ENCODE measurements at places on chromosomes 2 and 18.

DNA sequence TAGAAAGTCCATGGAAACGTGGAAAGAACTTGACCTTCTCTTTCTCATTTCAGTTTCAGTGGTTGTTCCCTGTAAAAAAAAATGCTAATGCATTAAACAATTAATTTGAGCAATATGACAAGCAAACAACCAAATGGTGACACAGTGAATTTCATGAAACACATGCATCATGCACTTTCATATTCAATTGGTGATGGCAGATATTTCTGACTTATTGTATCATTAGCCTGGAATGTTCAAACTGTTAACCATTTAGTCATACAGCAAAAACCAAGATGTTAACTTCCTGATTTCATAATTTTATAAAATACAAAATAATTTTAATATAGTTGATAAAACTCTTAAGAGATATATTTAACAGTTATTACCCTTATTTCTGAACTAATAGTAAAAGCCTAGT, 85.5 kb downstream of the SCN1A start:
- no peak for DNase-seq

GRCh38 chr2:238121511-238122286, 16.8 kb upstream of the KLHL30 start:
- no peak for DNase-seq

DNA sequence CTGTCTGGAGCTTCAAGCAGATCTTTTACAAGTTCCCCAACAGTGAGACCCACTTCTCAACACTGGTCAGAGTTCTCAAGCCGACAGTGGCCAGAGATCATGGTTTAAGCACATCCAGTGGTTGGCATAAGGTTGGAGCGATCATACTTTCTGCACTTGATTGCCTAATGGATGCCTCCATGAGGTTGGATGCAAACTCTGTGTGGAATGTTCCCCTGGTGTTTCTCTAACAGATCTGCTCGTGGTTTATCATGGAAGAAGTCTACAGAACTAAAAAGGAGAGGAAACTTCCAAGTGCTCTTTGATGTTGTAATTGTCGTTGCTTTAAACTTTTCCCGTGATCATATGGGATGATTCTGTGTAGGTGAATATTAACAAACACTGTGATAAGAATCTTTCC, 60.7 kb downstream of the SH3RF3 start:
- DNase-seq = no peak

GRCh38 chr2:162885281-162886070, 46.9 kb upstream of the KCNH7 start:
- DNase-seq = no peak

- DNase-seq = no peak
Measured at GRCh38 chr2:59019566-59020159, 778.5 kb upstream of the FANCL start.

- no peak for DNase-seq
Measured at GRCh38 chr2:241637795-241638660, 535 bp downstream of the ATG4B start.

DNA sequence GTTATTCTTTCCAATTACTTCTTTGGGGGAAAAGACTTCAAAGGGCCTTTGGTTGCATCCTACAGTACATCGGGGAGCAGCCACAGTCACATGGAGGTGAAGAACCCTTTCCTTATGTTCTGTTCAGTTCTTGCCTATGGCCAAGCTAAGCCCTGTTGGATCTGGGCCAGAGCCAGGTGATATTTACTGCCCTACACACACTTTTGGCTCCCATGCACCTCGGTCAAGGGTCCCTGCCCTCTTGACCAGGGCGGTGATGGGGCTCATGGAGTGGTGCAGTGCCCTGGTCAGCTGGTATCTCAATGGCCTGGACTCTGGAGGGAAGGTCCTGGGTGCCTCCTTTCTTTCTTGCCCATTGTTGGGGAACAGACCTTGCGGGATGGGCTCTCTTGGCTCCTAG, 98.7 kb downstream of the VAPA start:
- DNase-seq = no peak

DNA sequence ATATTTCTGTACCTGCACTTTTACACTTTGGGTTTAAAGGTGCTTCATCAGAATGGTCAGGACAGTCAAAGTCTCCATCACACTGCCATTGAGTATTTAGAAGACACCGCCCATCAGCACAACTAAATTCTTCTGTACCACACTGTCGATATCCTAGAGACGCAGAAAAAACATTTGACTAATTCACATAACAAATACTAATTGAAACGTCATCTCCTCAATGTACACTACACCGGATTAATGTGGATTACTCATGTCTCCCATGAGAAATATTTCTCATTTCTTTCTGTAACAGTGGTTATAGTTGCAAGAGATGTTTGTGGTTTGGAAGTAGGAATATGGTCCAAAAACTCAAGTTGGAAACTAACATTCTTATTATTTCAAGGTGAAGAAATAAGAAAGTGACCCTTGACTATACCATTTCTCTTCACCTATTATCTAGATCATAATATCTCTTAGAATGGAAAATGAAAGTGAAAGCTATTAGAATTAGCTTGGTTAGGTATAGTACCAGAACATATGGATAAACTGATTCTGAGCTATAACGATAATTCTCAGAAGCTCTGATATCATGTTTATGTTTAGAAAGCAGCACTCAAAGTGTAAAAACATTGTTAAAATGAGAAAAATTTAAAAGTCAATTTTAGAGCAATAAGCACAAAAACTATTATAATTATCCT, 1627.7 kb downstream of the LRP1B start:
- DNase-seq = no peak

- DNase-seq = no peak
Measured at GRCh38 chr2:14231391-14231898, 401.1 kb upstream of the LRATD1 start.

DNA sequence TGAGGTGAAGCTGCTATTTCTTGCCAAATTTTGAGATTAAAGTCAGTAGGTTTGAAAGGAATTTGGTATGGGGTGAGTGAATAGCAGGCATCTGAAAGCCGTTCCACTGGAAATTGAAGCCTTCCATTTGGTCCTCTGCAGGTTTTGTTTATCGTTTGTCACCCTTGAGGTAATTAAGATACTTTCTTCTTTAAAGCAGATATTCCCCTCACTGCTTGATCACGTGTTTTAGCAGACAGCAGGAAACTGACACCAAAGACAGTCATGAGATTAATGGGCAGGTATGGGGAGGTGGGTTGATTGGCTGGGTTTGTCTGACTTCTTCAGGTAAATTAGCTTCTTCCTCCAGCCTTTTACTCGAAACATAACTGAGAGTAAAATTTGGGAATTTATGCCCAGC, 10.7 kb downstream of the LPIN1 start:
- DNase-seq = no peak

DNA sequence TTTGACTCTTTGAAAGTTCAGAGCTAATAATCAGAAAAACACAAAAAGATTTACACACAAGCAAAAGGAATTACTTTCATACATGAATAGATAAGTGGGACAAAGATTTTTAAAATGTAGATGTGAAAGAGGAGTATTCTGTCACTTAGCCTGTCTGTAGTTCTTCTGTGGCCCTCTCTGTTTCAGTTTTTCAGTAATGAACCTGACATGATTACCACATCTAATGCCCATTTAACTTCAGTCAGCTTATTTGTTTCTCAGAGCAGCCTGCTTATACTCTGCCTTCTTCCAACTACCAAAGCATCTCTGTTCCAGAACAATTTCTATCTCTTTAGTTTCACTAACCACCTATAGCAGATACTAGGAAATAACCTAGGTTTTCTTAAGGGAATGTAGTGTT, 34.4 kb upstream of the ACADL start:
- no peak for DNase-seq

- no peak for DNase-seq
Measured at GRCh38 chr2:10584242-10584753, 105.5 kb downstream of the NOL10 start.

- no peak for DNase-seq
Measured at GRCh38 chr2:144424559-144425240, 95.2 kb downstream of the ZEB2 start.

DNA sequence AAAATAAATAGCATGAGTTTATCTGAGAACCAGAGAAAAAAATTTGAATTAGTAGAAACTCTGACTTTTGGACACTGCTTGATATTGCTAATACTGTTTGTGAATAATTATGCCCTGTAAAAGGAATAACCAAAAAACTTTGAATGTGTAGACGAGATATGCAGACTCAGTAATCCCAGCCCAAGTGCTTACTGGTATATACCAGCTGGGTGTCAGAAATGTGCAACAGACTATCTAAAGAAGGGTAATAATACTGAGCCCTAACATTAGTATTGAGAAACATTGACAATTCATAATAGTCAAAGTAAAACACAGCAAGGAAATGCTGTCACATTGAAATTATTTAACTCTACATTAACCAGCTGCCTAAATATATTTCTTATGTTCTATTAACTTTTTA, 60.5 kb upstream of the ZC3H15 start:
- no peak for DNase-seq

GRCh38 chr2:191384829-191385228, 139.6 kb downstream of the MYO1B start:
- no peak for DNase-seq

DNA sequence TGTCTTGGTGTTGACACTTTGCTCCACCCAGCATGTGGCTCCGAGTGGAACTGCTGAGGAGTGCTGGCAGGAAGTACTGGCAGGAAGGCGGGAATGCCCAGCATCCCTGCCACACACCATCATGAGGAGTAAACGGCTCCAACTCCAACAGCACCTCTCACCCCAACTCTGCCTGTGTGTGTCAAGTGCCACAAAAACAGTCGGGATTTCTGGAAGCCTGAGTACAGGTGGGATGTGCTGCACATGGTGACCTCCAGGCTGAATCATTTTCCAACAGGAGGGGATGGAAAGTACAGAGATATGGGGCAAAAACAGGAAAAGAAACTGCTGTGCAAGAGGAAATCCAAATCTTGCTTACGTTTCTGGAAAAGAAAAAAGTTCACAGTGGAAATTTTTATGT, 53.6 kb downstream of the PARD6G start:
- no peak for DNase-seq

- DNase-seq = no peak
Measured at GRCh38 chr18:1124495-1124894, 219.8 kb downstream of the ADCYAP1 start.

DNA sequence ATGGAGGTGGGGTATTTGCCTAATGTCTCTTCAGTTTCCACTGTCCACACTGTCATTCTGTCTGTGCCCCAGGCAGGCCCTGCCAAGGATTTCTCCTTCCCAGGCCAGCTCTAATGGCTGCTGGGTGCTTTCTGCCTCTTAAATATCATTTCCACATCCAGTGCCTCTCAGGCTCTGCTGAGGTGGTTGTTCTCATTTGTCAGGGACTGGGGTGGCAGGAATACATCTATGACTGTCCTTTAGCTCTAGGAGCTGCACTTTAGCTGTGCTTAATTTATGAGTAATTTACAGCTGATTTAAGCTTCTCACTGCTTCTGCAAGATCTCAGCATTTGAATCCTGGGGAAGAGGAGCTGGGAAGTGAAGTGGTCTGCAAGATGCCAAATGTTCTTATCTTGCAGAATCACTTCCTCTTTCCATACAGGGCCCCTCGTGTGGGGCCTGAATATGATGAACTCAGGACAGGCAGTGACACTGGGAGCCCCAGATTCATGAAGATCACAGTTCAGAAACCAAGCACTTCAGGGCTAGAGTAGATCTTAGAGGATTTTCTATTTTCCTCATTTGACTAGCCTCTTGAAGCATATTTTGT, 150.2 kb downstream of the FSHR start:
- DNase-seq = no peak

DNA sequence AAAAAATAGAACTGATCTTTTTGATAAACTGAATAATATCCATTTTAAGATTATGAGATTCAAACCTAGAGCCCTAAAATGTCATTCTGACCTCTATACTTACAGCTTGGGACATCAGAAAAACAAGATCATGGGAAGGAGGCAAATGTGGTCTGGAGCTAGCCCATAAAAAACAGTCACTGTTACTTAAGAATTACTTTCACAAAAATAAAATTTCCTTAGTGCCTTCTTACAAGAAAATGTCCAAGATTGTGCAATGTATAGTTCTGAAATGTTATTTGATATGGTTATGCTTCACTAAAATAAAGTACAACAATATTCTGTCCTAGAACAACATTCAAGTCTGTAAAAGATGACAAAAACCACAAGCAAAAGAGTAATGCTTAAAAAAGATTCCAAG, 247.6 kb downstream of the DYM start:
- no peak for DNase-seq

DNA sequence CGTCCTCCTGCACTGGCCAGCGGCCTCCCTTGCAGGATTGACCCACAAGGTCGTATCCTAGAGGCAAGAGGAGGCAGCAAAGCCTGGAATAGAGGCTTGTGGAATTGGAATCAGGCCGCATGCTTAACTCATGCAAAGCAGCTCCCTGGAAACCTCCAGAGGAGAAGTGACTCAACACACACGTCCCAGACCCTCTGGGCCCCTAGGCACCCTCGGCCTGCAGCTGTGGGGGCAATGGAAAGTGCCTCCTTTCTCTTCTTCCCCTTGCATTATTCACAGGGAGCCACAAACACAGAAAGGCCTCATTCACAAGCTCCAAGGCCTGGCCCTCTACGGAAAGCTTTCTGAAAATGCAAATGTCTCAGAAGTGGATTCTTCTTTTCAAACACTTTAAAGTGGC, 19.6 kb downstream of the SPATA3 start:
- DNase-seq = no peak

GRCh38 chr2:96554293-96555145, 18.0 kb downstream of the ARID5A start:
- no peak for DNase-seq

- peak; percentile 24 for DNase-seq
Measured at GRCh38 chr2:240689975-240690374, 1.7 kb upstream of the AQP12A start.

DNA sequence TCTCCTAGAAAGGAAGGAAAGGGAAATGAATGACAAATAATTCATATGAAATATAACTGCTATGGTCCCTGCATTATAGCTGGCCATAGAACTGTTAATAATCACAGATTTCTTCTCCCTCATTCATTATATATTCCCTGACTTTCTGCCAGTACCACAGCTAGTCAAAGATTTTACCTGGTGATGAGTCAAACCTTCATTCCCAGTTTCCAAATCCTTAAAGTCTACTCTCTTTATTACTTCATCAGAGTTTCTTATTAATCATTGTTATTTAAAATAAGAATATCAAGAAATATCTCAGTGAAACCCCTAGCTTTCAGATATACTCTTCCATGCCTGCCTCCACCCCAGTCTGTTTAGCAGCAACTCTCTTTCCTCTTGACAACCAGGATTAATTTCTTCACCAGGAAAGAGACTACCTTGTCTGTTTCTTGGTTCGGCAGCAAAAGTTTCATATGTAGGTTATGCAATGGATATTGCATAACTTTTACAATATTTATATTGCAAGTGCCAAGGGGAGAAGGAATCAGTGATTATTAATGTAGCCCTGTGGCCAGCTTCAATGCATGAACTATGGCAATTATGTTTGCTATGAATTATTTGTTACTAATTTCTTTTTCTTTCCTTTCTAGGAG, 533.8 kb downstream of the FBXO15 start:
- no peak for DNase-seq

DNA sequence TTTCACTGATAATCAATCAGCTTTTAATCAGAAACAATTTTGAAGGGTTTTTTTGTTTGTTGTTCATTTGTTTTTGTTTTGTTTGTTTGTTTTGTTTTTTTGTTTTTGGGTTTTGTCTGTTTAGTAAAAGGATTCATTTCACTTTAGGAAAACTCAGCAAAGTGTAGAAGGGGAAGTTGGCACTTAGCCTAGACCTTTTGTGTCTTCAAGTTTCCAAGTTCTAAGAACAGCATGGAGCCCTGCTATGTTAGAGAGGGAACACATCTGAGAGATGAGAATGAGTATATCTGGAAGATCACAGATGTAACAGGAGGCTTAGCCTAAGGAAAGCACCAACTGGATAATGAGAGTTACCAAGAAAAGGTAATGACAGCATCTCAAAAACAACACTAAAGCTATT, 501.5 kb downstream of the ERBB4 start:
- no peak for DNase-seq

All from pancreas (tissue), 10 donors.